PC-3 (cell line): ENCODE measurements at places on chromosomes 4 and X. TPM values are rescaled to one million over a fixed set of nuclear protein-coding genes. Genes with fewer than 3 reads are reported as not detected.

- no peak for DNase-seq
These were observed 150.2 kb downstream of the TSPAN5 start for GRCh38 chr4:98508248-98508647.

DNA sequence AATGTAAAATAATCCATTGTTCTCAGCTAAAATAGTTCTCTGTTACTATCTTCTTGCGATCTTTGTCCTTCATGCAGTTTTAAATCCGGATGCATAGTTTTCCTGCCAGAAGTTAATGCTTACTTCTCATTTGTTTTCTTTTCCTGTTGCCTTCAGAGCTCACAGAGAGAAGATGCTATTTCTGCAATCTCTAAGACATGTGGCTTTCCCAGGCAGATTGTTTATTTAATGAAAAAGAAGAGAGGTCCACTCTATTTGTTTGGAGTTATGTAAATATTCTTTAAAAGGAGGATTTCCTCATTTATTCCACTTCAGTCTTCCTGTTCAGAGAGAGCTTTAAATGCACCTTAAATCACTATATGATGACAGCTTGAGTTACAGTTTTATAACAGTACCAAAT, 39.3 kb upstream of the HPGD start:
- DNase-seq, result peak; percentile 17

GRCh38 chrX:9153300-9153699, 119.4 kb upstream of the FAM9B start:
- DNase-seq, result peak; percentile 91

DNA sequence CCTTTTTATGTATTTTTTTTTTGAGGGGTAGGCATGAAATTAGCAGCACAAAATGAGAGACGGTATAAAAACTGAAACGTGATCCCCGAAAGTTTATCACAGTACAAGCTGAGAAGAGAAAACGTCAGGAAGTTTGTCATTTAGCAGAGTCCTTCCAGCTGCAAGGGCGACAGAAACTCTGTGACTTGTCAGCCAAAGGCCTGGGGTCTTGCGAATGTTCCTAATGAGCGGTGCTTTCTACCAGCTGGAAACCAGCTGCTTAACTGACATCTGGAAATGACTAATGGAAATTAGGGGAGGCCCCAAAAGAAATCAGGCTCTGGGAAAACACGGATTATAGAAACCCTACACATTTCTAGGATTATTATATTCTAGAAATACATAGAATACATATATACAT, 66.5 kb downstream of the CHRNA9 start:
- no peak for DNase-seq

- DNase-seq, result no peak
These were observed 21.2 kb upstream of the FAM156A start for GRCh38 chrX:52979568-52979967.

GRCh38 chr4:156291317-156291716, 337.7 kb upstream of the CTSO start:
- DNase-seq, result peak; percentile 65

GRCh38 chr4:33080275-33080674, 2360.1 kb downstream of the PCDH7 start:
- no peak for DNase-seq

DNA sequence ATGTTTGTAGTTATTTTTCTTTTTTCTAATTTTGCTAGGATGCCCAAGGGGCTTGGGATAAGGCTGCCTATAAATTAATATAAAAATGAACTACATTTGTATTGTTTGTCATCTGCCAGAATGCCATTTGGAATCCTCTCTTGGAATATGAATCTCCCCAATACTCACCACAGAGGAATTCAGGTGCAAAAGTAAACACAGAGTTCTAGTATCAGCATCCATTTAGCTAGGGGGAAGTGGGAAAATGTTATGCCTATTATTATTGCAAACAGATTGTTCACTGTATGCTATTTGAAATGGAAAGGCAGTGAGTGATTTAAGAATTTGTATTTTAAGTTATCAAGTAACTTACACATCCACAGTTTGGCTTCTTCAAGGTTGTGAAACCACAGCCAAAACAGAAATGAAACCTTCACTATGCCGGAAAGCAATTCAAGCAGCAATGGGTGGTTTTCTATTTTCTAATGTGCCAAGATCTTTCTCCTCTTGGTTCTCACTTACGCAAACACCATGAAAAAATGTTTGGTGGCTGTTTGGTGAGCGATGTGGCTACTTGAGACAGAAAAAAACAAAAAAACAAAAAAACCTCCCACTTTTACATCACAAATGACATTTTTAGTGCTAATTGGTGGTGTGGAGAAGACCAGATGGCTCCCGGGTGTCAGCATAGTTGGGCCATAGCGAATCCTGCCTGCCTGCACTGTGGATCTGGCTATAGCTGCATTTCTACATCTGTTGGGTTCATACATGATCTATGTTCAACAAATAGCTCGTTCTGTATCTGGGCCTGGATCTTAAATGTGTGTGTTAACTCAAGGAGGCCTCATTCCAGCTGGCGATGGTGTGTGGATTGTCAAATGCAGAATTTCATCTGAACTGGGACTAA, 200.8 kb upstream of the GIMD1 start:
- peak; percentile 49 for DNase-seq

DNA sequence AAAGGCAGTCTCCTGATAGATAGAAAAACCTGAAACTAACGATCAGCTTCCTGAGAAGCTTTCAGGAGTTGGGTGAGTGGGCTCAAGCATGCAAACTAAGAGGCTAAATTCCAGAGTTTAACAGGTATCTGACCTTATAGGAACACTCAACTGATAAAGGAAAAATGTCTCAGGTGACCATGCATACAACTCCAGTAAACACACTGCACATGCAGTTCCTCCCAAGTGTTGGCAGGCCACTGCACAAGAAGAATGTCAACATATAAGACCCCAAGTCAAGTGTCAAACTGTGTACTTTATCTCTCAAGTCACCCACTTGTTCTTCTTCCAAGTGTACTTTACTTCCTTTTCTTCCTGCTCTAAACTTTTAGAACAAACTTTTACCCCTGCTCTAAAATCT, 981.2 kb downstream of the FAM133A start:
- no peak for DNase-seq

DNA sequence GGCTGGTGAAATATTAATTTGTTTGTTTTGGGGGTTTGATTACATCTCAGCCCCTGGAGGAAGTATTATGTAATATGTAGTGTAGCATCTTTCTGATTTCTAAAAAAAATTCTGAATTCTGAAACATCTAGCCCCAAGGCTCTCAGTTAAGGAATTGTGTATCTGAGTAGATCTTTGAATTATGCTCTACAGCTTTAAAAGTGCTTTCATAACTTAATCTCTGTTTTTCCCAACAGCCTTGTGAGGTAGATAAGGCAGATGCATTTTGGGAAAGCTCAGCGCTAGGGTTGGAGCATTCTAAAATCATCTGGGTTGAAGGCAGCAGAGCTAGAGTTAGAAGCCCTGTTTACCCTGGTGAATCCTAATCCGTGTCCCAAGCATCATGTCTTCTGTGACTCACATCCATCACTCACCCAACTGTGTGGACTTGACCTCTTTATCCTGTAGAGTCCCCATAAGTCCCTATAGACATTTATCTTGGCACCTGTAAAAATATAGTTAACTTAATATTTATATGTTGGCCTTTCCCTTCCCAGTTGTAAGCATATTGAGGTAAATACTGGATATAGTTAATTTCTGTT, 49.8 kb downstream of the FNIP2 start:
- no peak for DNase-seq

DNA sequence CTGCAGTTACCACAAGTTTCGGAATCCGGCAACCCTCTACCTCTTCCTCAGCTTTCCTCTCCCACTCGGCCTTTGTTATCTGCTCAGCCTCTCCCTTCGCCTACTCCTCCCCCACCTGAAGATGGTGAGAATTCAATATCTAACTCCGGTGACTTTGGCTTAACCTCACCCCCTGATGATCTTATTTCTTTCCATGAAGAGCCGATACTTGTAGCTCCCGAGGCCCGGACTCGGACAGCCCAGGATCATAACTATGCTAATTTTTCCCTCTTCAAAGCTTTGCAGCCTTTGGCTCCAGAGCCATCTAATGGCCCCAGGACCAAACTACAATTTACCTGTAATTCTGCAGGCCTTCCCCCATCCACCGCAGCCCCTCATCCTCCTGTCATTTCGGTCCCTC, 32.0 kb upstream of the MGST2 start:
- peak; percentile 70 for DNase-seq

DNA sequence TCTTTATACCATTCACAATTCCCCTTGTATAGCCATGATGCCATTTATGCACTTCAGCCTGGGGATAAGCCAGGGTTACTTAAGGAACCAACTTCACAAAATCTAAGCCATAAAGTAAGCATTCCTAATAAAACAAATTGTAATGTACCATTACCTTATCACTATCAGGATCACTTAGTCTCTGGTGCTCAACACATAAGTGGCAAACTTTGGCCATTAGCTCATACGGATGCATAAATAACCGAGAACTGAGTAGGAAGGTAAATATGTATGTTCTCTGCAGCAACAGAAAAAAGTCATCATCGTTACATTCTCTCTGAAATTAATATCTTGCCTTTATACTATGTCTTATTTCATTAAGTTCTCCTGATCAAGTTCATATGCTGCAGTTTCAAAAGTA, 14.4 kb downstream of the RASGEF1B start:
- no peak for DNase-seq

GRCh38 chr4:185202984-185203485, 765 bp downstream of the CFAP97 start:
- DNase-seq, result peak; percentile 17

- DNase-seq, result no peak
These were observed 172.3 kb downstream of the ADGRA3 start for GRCh38 chr4:22343606-22344005.

DNA sequence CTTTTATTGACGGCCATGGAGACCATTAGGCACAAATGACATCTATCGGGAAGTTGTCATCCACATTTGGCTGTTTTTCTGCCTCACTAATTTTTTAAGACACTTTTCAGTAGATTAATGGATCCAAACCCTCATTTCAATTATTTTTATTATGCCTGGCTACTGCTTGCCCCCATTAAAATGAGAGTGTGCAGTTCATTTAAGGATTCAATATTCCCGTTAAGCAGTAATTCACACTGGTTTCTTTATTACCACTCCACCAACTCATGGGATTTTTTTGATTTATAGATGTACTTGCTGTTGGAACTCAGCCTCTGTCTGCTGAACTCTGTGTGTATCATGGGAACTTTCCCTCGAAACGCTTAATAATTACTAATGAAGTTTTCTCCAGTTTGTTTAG, 291.8 kb upstream of the PRKX start:
- no peak for DNase-seq

DNA sequence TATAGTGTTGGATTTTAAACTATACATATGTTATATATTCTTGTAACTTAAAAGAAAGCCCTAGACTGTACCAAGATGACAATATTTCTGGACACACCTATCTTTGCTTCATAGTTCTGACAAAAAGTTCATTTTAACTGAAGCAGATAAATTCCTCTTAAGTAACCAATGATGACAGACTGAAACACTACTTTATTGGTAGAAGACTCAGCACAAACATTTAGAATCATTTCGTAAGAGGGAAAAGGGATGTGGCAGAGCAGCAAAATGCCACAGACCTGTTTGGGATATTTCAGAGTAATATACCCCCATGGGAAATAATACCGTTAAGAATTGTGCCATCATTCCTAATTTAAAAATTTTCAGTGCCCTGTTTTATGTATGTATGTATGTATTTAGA, 56.2 kb downstream of the APOO start:
- no peak for DNase-seq

GRCh38 chrX:131677655-131678628, 134.1 kb downstream of the OR13H1 start:
- peak; percentile 57 for DNase-seq

GRCh38 chr4:152109531-152110509, 349.0 kb upstream of the GATB start:
- no peak for DNase-seq

- DNase-seq, result no peak
These were observed 333.5 kb downstream of the PCDH18 start for GRCh38 chr4:137198791-137199190.

- DNase-seq, result peak; percentile 65
These were observed at the start of gene STK32B for GRCh38 chr4:5051278-5052203. Gene STK32B, plus strand, starts transcription at chr4:5051480.

The BANK1 gene
- 1.5 and 1.8 TPM in 2 replicates for total RNA-seq

The TASL gene
- total RNA-seq, result not detected in 2 replicates

The H2BW2 gene
- total RNA-seq, result not detected in 2 replicates

The VCX2 gene
- not detected in 2 replicates for total RNA-seq

The MECP2 gene
- total RNA-seq, result 40.8 and 47.3 TPM in 2 replicates

The CXCL1 gene
- total RNA-seq, result 239 and 267 TPM in 2 replicates

The TKTL2 gene
- total RNA-seq, result not detected in 2 replicates

The SPANXB1 gene
- total RNA-seq, result 0.33 TPM in 1 of 2 replicates, not detected in the other

The GUCY1A1 gene
- total RNA-seq, result 9.2 and 9.3 TPM in 2 replicates

The ATP2B3 gene
- not detected in 2 replicates for total RNA-seq

The TNIP3 gene
- not detected in 2 replicates for total RNA-seq

The IL13RA2 gene
- 3.4 and 8.1 TPM in 2 replicates for total RNA-seq

The SCARB2 gene
- total RNA-seq, result 40.6 and 56.3 TPM in 2 replicates

The UGT2B11 gene
- total RNA-seq, result not detected in 2 replicates

The POU4F2 gene
- total RNA-seq, result not detected in 2 replicates

The OPRPN gene
- not detected in 2 replicates for total RNA-seq

The RNF212 gene
- not detected in 2 replicates for total RNA-seq

The ZRSR2 gene
- 6.4 and 7.6 TPM in 2 replicates for total RNA-seq

The PDCL2 gene
- total RNA-seq, result not detected in 2 replicates

The POU3F4 gene
- total RNA-seq, result not detected in 2 replicates

The XG gene
- not detected in 2 replicates for total RNA-seq
